ENCODE measurements at places on chromosomes 6 and 20.

DNA sequence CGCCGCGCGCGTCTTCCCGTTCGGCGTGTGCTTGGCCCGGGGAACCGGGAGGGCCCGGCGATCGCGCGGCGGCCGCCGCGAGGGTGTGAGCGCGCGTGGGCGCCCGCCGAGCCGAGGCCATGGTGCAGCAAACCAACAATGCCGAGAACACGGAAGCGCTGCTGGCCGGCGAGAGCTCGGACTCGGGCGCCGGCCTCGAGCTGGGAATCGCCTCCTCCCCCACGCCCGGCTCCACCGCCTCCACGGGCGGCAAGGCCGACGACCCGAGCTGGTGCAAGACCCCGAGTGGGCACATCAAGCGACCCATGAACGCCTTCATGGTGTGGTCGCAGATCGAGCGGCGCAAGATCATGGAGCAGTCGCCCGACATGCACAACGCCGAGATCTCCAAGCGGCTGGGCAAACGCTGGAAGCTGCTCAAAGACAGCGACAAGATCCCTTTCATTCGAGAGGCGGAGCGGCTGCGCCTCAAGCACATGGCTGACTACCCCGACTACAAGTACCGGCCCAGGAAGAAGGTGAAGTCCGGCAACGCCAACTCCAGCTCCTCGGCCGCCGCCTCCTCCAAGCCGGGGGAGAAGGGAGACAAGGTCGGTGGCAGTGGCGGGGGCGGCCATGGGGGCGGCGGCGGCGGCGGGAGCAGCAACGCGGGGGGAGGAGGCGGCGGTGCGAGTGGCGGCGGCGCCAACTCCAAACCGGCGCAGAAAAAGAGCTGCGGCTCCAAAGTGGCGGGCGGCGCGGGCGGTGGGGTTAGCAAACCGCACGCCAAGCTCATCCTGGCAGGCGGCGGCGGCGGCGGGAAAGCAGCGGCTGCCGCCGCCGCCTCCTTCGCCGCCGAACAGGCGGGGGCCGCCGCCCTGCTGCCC is 1.1 kb downstream of the SOX4 start:
- peak; percentile 25 for DNase-seq

- peak; percentile 39 for DNase-seq
These were observed 60.2 kb downstream of the DLL1 start for GRCh38 chr6:170230520-170231292.

DNA sequence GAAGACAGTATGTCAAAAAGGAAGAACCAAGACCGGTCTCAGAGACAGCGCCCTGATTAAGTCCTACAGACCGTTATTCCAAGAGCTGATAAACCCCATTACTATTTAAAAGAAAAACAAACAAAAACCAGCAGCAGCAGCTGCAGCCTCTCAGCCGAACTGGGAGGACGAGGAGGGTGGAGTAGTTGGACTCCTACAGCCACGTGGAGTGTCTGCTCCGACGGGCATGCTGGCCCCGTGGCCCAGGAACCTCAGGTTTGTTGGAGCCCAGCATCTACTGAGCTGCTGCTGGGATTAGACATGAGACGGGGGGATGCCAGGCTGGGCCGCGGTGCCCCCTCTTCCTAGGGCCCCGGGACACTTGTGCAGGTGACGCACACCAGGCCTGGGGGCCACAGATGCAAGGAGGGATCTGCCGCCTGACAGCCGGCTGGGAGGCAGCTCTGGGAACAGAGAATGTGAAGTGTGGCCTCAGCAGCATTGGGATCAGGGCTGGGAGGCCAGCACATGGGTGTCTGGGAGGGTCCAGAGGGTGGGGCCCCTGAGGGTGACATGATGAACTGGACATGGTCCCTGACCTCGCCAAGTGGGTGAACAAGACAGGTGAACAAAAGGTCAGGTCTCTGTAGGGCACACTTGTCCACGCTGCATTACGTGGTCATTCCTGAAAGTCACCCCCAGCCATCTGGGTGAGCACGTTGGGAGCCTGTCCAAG is 2.9 kb upstream of the ZBTB46 start:
- DNase-seq: no peak

DNA sequence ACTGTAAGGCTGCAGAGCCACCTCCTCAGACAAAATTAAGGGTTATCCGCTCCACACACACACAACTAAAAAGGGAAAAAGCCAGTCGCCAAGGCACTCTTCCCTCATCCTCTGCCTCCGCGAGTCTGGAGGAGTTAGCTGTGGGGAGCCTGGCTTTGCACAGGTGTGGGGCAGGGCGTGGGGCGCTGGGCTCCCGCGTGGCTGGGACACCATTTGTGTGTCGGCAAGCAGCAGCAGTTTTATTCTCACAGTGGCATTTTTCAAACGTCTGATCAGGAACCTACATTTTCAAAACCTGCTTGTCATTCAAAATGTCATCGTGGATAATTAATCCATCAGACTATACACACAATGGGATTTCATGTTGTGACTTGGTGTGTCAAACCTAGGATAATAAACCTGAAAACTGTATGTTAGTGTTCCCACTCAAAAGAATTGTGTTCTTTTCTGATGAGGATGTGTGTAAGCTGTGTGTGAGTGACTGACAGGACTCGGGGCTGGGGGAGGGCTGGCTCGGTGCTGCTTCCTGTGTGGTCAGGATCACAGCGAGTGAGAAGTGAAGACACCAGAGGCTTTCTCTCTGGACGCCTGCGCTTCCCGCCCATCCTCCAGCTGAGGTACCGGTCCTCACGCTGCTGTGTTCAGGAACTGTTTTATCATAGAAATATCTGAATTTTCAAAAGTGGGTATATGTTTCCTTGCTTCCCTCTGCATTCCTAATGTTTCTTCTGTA is 83.1 kb downstream of the IRF4 start:
- DNase-seq: no peak

DNA sequence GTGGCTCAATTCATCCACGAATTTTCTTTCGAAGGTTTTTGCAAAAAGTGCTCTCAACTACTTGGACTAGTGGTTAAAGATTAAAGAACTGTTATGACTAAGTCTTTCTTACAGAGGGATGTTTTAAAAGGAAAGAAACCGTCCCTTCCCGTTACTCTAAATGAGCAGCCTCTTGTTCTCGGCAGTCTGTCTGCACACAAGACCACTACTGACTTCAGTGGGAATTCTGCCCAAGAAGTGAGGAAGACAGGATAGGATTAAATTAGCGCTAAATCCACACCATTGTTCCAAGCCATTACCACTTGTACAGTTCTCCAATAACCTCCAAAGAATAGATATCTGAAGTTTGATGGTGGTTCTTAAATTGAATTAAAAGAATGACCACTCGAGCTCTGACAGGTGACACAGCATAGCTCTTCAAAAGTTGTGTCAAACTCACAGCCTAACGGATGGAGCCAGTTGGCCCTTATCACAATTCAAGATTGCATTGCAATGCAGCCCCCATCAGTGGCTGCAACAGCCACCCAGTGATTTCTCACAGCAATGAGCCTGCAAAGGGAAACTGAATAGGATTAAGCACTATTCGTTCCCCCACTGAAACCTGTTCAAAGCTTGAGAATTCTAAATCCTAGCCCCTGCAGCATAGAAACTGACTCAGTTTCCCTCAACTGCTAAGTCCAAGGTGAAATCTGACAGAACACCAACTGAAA is 1.8 kb downstream of the EPB41L2 start:
- DNase-seq: no peak

GRCh38 chr20:53149148-53149889 is 177.2 kb downstream of the TSHZ2 start:
- DNase-seq: peak; percentile 28

DNA sequence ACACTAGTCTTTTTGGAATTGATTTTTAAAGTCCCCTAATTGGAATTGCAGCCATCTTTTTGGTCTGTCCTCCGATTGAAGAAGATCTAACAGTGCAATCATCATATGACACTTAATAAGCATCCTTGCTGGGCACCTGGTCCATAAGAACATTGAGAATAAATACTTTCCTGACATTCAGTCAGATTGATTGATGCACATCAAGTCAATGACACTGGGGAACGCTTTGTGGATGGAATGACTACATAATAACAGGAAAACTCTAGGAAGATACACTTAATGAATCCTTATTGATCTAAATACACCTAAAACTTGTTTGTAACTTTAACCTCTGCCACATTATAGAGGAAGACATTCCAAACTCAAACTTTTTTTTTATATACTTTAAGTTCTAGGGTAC is 255.7 kb downstream of the PRKN start:
- no peak for DNase-seq

GRCh38 chr6:42390228-42390934 is 61.3 kb downstream of the TRERF1 start:
- DNase-seq: no peak

DNA sequence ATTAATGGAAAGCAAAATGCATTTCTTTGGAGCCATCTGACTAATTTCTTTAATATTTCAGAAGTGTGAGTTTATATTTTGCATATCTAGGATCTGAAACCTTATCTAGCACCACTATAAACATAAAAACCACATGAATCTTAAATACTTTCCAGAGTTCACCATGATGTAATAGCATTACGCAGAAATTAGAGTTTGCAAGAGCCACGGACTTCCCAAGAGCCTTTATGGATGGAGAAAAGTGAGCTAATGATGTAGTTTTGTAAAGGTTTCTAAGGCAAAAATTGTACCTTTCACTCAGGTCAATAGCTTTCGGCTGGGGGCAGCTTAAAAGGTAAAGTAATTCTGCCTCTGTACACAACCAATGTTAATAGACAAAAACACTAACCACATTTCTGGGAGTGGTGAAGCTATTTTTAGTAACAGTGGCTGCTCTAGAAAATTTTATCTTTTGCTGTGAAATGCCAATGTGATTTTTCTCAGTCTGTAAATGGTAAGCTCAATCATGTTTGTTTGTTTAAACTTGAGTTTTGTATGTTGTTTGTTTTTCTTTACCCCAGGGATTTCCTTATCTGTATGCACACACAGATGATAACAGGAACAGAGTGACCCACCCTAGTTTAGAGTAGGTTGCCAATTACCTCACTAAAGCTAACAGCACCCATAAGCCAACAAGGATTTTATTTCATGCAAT is 80.5 kb downstream of the FILIP1 start:
- DNase-seq: no peak

DNA sequence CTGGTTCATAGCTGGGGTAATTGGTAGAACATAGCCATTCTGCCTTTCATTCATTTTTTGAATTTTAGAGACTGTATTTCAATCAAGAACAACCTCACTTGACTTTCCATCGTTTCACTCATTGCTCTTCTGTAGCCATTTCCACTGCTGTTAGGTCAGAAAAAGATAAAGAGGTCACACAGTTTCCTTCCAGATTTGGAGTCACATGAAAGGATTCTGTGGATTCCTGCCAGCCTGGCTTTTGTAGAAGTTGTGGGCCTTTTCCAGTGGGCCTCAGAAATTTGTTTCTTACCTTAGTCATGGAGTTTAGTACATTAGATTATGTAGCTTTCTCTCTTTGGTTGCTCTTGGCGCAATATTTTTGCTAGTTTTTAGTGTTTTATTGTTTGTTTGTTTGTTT is 157.8 kb downstream of the SASH1 start:
- DNase-seq: no peak

- peak; percentile 59 for DNase-seq
These were observed 604 bp upstream of the RAB5IF start for GRCh38 chr20:36604952-36605398.

- DNase-seq: no peak
These were observed 4.9 kb upstream of the CDSN start for GRCh38 chr6:31125162-31125561.

DNA sequence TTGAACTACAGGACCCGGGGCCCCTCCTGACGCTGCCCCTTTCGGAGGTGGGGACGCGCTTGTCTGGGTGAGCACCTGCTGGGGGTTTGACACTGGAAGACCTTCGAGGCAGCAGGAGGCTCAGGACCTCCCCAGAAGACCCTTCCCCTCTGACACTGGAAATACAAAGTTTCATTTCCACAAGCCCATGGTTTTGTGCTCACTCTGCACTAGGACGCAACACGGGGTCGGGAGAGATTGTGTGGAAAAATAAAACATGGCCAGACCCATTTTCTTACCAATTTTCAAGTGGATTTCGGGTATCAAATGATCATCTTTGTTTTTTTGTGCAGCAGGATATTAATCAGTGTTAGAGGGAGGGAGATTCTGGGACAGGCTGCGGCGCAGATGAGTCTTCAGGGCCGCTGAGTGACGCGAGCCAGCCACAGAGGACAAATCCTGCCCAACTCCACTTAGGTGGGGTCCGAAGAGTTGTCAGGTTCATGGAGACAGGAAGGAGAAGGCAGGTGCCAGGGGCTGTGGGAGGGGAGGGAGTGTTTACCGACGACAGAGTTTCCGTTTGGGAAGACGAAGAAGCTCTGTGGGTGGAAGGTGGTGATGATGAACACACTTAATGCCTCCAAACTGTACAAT is 160.0 kb upstream of the AFDN start:
- DNase-seq: no peak

DNA sequence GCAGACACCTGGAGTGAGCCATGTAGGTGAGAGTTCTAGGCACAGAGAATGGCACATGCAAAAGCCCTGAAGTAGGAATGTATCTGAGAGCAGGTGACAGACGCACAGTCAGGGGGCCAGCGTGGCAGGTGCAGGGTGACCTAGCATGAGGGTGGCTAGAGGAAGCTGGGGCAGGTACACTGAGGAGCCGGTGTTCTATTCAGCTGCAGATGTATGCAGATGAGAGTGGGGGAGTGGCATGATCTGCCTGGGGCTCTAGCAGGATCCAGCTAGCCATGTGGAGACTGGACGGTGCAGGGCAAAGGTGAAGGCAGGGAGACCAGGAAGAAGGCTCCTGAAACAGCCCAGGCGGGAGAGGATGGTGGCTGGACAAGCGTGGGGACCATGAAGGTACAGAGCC is 10.7 kb downstream of the PEDS1 start:
- no peak for DNase-seq

DNA sequence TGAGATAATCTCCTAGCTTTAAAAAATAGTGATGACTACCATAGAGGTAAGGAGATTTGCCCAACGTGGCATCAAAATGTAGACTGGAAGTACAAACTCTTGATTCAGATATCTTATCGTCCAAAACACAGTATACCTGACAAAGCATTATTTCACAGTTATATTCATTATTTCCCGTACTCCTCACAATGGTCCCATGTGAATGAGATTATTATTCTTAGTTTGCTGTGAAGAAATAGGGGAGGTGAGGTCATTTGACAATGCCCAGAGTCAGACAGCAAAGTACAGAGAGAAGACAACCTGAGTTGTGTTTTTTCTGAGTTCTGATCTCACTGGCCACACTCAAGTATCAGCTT is 1.2 kb upstream of the TFB1M start:
- DNase-seq: no peak

DNA sequence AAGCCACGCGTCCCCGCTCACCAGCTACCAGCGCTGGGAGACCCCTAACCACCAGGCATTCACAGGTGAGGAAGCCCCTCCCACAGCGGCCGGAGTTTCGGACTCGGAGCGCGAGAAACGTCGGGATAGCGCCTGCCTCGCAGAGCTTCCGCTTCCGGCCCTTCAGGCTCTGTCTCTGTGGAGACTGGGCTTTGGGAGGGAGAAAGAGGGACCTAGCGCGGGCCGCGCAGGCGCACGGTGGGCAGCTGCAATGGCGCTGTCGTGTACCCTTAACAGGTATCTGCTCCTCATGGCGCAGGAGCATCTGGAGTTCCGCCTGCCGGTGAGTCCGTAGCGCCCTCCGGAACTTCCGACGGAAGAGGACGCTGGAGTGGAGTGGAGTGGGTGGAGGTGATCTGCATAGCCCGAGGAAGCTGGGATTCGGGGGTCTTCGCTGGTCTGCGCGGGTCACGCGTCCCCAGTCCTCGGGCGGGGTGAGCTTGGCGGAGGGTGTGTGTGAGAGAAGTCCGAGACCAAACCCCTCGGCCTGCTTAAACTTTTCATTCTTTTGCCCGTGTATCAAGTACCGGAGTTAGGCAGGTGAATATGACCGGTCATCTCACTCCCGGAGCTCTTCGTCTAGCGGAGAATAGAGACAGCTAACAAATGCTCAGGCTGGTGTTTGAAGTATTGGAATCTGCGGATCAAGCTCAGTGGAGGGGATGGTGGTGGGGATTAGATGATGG is at the start of gene TRMT11:
Gene TRMT11 (plus strand): TSS at position 240 of the 725 bp plus-strand sequence. CDS start 11 bp downstream, at position 251.
- DNase-seq: peak; percentile 90

Data from NCI-H1092 treated with DMSO at 0.1 percent for 48 hours (cell line).